ENCODE measurements at places on chromosomes 11 and 22.

DNA sequence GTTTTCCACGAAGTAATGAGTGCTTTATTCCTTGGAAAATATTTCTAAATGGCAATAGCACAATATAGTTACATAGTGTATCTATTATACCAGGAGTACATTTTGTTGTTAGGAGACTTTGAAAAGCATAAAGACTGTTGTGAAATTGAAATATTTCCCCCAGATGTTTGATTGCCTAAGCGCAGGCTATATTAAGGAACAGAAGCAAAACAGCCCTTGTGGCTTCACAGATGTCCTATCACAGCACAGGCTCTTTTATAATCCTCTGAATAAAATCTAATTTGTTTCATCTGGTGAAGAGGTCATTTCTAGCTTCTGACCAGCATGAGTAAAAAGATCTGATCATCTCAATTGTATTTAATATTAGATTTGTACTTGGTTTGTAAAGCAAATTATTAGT is 48.2 kb downstream of the BSX start:
- no peak for DNase-seq

- no peak for DNase-seq
Observed at GRCh38 chr22:31083377-31083768, 2.3 kb downstream of the SMTN start.

- DNase-seq = no peak
Observed at GRCh38 chr11:79492008-79492407, 51.2 kb upstream of the TENM4 start.

DNA sequence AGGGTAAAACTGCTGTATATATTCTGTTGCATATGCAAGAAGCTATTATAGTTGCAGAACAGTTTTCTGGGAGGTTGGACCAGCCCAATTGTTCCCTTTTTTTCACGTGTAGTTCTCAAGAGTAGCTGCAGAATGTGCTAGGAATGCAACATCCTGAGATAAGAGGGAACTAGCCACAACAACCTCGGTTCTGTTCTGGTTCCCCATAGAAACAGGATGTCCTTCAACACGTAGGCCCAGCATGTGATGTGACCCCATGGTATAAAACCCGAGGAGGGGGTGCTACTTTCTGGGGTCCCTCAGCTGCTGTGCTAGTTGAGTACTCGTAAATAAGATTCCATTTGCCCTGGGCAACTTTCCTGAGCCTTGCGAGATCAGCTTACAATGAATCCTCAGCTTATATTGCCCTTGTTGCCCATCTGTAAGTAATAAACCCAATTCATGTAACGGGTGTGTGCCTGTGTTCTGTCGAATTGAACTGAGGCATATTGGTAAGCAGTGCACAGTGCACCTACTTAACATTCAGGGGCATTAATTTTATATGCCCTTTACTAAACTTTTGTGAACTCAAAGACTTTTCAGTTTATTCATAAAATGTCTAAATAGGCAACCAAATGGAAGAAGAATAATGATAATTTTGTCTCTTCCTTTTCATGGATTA is 23.0 kb upstream of the TRAF6 start:
- no peak for DNase-seq

- DNase-seq = no peak
Observed at GRCh38 chr11:68691402-68691784, 7.0 kb downstream of the GAL start.
